ENCODE measurements at places on chromosomes 11 and 22.
A peak's percentile ranks its signal among the peaks of the same experiment; 100 is the strongest.

- no peak for DNase-seq
These were observed at the start of gene C1QTNF6 for GRCh38 chr22:37187891-37188761. Gene C1QTNF6 (minus strand): TSS chr22:37188247. CDS start chr22:37188213, 34 bp downstream.

GRCh38 chr11:11963842-11964773 is 44.3 kb downstream of the DKK3 start:
- no peak for DNase-seq

DNA sequence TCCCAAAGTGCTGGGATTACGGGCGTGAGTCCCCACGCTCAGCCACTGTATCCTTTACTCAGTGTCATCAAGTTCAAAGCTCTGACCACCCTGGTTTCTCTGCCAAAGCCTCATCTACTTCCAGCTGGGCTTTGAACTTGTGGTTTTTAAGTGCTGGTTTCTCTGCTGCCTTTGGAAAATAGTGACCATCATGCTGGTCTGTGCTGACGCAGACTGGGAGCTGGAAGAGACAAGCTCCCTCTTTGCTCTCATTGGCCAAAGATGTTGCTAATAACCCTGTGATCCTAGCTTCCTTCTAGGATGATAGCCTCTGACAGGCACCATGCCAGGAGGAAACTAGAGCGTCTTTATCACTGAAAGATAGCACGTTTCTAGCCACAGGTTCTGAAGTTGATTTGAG is 62.4 kb downstream of the ALX4 start:
- no peak for DNase-seq

GRCh38 chr11:83918476-83918875 is 632.3 kb upstream of the CCDC90B start:
- DNase-seq, result no peak

- no peak for DNase-seq
These were observed 2.3 kb downstream of the CABP7 start for GRCh38 chr22:29722151-29722550.

- no peak for DNase-seq
These were observed 861.8 kb downstream of the LRRC4C start for GRCh38 chr11:40597546-40598113.

DNA sequence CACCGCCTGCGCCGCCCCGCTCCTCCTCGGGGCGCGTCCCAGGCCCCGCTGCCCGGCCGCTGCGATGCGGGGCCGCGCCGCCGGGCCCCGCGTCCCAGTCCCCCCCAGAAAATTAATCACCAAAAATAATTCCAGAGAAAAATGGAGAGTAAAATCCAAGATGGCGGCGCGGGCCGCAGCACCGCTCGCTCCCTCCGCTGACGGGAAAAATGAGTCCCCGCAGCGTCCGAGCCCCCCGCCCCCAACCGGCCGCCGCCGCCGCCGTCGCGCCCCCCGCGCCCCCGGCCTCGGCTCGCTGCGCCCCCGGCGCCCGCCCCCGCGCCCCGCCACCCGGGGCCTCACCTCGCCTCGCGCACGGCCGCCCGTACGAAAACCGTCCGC is at the start of gene KMT5B:
Gene KMT5B (minus strand): TSS at position 162 of the 381 bp plus-strand sequence. CDS start 23,220 bp downstream, outside the sequence.
- no peak for DNase-seq

DNA sequence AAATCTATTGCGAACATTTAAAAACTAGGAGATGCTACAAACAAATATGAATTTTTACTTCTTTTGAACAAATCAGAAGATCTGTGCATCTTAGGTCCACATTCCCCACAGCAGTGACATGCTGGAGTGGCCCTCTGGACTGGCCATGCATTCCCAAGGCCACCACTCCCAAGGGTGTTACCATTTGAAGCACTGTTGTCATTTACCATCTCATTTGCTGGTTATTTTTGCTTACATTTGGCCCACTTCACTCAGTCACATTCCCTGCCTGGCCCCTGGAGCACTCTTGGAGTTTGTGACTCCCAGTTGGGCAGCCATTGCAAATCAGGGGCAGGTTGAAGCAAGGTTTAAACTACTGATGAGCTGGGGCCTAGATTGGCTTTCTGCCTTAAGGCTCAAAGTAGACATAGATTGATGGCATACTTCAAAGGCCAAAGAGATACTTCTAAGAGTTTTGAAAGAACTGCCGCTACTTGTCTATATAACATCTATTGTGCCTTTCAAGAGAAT is 8.5 kb upstream of the ZNRF3 start:
- DNase-seq, result no peak

DNA sequence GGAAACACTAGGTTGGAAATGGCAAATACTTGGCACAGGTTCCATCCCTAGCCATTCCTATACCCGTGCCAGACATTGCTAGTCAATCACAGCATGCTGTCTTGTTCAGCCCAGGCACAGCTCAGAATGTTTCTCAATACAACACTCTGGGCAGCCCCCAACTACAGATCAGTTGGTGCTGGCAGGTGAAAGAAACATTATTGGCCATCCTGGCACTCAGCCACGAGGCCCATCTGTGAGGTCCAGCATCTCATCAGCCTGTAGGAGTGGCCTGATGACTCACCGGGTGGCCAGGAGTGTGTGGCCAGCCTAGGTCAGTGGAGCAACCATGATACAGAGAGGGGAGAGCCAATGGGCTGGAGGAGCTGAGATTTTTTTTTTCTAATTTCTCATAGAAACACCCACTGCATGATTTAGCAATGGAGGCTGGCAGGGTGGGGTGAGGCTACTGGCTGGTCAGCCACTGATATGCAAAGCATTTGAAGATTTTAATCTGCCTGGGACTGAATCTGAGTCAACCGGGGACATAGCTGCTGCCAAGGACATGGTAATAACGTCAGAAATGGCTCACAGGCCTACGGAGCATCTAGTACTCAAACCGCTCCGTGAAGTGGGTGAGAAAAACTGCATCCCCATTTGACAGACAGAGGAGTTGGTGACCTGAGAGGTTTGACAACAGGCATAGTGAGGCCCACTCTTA is 5.4 kb downstream of the MYO18B start:
- no peak for DNase-seq

DNA sequence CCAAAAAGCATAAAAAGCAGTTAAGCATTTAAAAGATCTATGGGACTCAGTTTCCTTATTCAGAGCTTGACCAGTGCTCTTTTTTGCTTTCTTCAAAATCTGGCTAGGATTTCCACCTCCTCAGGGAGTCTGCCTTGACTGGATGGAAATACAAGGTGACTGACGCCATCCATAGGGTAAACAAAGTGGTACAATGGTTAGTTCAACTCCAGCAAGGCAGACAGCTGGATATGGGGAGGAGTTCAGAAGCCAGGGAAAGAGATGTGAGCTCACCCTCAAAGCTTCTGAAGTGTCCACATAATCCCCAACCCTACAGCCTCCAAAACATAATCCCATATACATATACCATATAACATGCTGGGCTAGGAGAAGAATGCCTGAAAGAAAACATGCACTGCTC is 52.0 kb downstream of the KIRREL3 start:
- no peak for DNase-seq

- DNase-seq, result no peak
These were observed 20.2 kb downstream of the BPIFC start for GRCh38 chr22:32444068-32444467.

DNA sequence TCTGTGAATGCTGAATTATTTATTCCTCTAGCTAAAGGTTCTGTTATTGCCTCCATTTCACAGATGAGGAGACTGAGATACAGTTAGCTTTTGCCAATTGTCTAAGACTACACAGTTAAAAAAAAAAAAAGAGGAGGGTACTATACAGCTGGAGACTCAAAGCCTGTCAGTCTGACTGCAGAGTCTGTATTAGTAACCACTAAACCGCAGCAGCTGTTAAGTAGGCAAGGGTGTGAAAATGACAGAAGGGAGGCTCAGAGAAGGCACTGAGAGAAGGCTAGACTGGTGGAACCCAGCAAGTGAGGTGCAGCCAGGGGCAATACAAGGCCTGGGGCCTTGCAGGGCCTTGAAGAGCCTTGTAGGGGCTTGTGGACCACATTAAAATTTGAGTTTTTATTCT is 181.2 kb downstream of the CSNK2A3 start:
- peak; percentile 29 for DNase-seq

DNA sequence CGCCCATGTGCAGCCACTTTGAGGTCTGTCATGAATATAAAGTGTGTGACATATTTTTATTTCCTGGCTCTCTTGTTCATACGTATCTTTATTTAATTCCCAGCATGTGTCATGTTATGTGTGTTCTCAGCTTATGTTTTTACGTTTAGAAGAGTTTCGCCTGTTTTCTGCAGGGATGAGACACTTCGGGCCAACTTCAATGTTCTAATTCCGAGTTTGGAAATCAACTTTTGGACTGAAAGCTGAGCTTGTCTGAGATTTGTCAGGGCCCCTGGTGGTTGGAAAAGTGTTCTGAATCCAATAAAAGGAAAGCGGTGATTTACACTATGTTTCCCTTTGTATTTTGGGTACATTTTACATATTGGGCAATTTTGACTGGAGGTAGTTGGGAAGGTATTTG is 810.7 kb downstream of the TBC1D22A start:
- DNase-seq, result no peak

DNA sequence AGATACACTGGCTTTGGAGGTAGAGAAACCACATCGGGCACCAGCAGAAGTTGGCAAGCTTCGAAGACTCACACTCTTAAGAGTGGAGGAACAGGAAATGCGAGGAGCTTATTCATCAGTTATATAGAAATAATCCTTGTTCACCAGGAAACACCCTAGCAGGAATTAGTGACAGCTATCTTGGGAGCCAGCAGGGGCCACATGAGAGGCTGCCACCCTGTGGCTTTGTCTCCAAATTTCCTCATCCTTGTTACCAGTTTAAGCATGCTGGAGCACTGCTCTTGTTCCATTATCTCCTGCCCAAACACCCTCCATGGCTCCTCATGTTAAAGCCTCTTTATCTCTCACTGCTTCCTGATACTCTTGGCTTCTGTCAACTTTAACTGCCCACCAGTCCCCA is 131.0 kb downstream of the PLEKHA7 start:
- no peak for DNase-seq

- DNase-seq, result no peak
These were observed 9.9 kb downstream of the NDUFV1 start for GRCh38 chr11:67616431-67617242.

DNA sequence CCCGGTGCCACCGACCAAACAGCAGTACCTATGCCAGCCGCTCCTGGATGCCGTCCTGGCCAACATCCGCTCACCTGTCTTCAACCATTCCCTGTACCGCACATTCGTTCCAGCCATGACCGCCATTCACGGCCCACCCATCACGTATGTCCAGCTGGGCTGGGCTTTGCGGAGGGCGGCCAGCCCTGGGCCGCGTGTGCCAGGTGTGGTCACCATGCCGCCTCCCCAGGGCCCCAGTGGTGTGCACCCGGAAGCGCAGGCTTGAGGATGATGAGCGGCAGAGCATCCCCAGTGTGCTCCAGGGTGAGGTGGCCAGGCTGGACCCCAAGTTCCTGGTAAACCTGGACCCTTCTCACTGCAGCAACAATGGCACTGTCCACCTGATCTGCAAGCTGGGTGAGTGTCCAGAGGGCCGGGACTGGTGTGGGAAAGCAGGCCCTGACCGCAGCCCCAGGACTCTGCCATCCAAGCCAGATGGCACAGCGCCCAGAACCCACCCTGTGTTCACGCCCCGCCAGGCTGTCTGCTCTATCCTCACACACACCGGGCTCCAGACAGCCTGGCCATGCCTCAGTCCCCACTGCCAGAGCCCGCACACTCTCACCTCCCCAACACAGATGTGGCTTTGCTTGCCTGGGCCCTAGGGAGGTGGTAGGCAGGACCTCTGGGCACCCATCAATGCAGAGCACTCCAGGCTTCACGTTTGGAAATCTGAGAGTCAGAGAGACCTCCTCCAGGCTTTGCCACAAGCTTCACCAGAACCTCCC is 77.6 kb downstream of the MED15 start:
- DNase-seq, result no peak

DNA sequence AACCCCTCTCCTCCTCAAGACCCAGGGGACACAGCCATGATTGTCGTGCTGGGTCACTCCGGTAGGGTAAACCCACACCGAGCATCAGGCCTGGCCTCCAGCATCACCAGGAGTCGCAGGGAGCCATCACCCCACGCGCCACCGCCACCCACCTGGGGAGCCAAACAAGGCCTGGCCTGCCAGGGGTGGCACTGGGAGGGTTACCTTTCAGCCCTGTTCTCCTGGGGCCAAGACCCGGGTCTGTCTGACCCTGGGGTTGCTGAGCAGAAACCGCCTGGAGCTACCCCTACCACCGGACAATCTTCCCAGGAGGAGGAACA is 39.3 kb upstream of the NNMT start:
- DNase-seq, result no peak

- no peak for DNase-seq
These were observed 273.5 kb upstream of the MPPED2 start for GRCh38 chr11:30859669-30860068.

- no peak for DNase-seq
These were observed 30.4 kb upstream of the SYT7 start for GRCh38 chr11:61611309-61611708.

GRCh38 chr11:57349491-57350274 is 11.5 kb downstream of the P2RX3 start:
- DNase-seq, result peak; percentile 22

- no peak for DNase-seq
These were observed 28.9 kb upstream of the SLC25A1 start for GRCh38 chr22:19207401-19207808.

DNA sequence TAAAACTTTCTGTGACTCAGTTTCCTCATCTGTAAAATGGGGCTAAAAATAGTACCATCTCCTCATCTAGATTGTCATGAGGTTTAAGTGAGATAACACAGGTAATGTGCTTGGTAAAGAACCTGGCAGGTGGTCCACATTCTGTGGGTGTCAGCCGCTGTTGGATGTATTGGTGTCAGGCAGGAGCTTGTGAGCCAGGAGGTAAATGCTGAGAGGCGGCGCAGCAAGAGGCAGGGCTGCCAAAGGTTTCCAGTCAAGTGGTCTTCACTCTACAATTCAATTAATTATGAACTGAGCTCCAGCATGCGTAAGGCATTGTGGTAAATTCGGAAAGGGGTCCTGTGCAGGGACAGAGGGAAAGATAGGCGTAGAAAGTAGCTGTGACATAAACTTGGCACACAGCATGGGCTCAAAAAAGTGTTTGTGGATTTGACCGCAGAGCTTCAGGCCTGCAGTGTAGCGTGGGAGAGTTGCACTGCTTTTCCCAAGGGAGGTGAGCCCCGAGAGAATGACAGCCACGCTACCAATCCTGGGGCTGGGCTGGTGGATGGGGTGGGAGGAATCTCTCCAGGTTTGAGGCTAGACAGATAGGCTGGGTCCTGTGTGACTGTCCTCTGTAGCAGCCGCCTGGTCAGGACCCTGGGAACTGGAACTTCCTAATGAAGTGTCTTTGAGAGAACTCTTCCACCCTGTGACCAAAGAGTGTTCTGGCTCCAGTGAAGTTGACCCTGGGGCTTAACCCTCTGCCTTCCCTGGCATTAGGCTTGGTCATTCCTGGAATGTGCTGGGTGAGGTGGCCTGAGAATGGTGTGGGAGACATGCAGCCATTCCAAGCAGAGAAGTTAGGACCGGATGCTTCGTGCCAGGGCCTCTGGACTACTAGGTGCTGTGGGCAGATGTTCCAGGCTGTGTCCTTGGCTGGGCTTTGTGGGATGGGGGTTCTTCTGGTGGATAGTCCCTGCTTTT is 122.4 kb downstream of the FEZ1 start:
- DNase-seq, result no peak

- DNase-seq, result no peak
These were observed 19.4 kb upstream of the P2RY2 start for GRCh38 chr11:73198677-73199076.
